ENCODE measurements at places on chromosomes 1 and 21.

GRCh38 chr1:48676822-48677221 is 99.9 kb downstream of the BEND5 start:
- DNase-seq, result no peak

GRCh38 chr1:245345191-245345884 is 190.6 kb downstream of the KIF26B start:
- no peak for DNase-seq

- DNase-seq, result no peak
Observed at GRCh38 chr1:212656730-212657129, 42.9 kb downstream of the BATF3 start.

DNA sequence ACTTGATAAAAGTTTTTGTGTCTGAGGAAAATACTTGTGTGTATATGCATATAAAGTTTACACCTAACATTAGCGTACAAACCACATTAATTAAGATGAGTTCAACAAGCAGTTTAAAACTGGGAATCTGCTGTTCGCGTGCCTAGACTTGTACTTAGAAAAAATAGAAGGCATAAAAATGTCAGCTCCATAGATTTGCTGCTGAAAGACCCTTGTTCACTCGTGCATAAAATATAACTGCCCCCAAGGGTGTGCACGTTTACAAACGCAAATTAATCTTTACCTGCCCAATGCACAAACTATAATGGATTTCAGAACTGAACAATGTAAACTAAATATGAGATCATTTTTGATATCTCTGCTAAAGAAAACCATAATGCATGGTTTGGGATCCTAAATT is 392.3 kb upstream of the ADGRL2 start:
- no peak for DNase-seq
